Lower lobe of right lung (tissue), 2 donors: ENCODE measurements at places on chromosomes 1 and 21. TPM values are rescaled to one million over a fixed set of nuclear protein-coding genes. Genes with fewer than 3 reads are reported as not detected.

- no peak for DNase-seq
Observed at GRCh38 chr1:25890239-25891034, 14.9 kb upstream of the PAQR7 start.

GRCh38 chr1:6497215-6497866, 5.9 kb upstream of the PLEKHG5 start:
- DNase-seq = no peak

DNA sequence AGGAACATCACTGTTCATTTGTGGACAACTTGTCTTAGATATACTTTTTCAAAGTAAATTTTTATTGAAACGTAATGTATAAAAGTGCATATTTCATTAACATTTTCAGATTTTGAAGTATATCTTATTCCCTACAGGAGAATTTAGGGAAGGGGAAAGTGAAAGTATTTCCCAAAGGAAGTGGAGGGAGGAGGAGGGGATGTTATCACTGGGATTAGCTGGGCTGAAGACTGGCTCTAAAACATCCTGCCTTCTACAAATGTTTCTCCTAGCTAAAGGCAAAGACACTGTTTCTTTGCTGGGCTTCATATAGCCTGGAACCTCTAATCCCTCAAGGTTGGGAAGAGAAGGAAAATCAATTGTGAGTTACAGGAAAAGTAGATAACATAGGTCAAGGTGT, 7.1 kb upstream of the ZNF697 start:
- DNase-seq = no peak

Gene HLX
- 18.5 TPM for total RNA-seq

DNA sequence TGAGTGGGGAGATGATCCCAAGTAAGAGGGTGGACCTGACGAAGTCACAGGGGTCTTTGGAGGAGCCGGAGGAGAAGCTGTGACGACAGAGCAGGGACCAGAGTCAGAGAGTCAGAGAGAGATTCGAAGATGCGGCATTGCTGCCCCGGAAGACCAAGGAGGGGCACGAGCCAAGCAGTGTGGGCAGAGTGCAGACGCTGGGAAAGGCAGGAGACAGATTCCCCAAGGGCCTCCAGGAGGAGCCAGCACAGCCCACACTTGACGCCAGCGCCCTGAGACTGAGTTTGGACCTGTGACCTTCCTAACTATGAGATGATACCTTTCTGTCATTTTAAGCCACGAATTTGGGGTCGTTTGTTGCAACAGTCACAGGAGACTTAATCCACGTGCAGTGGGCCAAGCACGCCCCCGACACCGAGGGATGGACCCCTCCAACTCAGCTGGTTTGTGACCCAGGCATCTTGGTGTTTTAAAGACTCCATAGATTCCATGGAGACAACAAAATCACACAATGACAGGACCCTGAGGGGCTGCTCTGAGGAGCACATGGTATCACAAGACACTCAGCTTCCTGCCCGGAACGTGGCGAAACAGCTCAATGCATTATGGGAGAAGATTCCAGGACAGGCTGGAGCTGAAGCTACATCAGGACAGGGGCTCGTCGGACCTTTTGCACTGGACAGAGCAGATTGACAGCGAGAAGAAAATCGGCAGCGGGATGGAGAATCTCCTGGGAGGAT, 11.0 kb upstream of the TFF1 start:
- peak; percentile 4 for DNase-seq

GRCh38 chr1:41158147-41158875, 83.8 kb downstream of the SCMH1 start:
- DNase-seq = no peak

Gene FCAMR
- not detected for total RNA-seq
